Type B pancreatic cell (in vitro differentiated cells): ENCODE measurements at places on chromosomes 4 and X. TPM values are rescaled to one million over a fixed set of nuclear protein-coding genes. Genes with fewer than 3 reads are reported as not detected.

The VGLL1 gene
- 22.6 and 78.4 TPM in 2 replicates for total RNA-seq

DNA sequence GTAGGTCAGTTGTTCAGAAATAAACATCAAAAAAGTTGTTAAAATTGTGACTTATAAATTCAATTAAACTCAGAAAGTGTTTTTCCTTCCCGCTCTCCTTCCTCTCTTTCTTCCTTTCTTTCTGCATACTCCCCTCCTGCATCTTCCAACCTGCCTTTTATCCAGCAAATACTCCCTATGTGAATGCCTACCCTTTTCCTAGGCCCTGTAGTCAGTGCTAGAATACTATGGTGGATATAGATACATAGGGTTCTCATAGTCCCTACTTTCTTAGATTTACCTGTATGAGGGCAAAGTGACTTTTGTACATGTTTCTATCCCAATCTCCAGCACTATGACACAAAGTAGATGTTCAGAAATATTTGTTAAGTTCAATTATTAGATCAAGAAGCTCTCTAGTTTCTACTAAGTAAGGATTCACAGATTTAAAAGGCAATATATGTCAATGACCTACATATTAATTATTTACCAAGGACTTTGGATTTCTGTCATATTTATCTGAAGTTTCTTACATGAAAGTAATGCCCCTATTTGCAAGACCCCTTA lies 732 bp downstream of the SULT1E1 start:
- no peak for DNase-seq

DNA sequence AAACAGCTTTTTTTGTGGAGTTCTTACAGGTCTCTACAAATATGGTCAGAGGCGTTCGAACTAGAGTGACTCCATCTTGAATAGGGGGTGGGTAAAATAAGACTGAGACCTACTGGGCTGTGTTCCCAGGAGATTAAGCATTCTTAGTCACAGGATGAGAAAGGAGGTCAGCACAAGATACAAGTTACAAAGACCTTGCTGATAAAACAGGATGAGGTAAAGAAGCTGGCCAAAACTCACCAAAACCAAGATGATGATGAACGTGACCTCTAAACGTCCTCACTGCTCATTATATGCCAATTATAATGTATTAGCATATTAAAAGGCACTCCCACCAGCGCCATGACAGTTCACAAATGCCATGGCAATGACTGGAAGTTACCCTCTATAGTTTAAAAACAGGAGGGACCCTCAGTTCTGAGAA lies 42.8 kb upstream of the SPP1 start:
- DNase-seq, result no peak

The TRMT10A gene
- 7.4 and 10.1 TPM in 2 replicates for total RNA-seq

DNA sequence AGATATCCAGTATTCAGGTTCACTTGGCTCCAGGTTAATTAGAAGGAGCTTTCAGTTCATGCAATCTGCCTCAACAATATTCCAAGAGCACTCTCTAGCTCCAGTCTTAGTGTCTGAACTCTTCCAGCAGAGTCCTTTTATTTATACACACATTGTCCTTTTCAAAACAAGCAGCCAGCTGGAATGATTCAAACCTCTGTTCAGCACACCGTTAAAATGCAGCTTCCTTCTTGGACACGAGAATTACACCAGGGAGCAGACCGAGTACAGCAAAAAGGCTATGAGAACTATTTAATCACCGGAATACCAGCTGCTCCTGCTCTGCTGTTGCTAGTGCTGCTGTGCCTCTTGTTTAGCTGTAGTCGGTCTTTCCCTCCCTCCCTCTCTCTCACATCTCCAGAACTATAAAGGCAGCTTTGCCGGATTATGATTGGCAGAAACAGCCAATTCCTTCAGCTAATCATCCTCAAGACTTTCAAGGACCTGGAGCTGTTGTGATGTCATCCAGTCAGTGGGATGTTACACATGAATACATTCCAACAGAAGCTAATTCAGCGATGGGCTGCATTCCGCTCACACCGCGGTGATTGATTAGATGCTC lies at the start of gene NDST4:
NDST4 (minus strand) TSS at position 115 of the 601 bp plus-strand sequence. CDS start 36,584 bp downstream, outside the sequence.
- DNase-seq, result no peak

GRCh38 chr4:7872264-7872771 lies 67.3 kb downstream of the AFAP1 start:
- no peak for DNase-seq

The SPANXD gene
- not detected in 2 replicates for total RNA-seq

The GUCY1B1 gene
- total RNA-seq, result 3.6 and 6.6 TPM in 2 replicates

DNA sequence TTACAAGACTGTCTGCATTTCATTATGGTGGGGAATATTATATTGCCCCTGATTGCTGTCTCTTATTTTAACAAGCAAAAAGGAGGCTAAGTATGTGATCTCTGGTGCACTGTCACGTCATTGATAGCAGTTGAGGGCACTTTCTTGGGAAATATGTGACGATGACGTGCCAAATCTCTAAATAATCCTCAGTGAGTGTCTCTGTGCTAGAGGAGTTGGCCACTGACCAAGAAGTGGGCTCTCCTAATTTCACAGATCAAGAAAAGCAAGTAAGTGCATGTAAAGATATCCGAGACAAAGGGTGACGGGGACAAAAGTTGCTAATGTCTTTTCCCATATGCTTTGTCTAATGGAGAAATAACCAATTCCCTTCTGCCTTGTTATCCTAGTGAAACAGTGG lies 487.4 kb upstream of the TENM3 start:
- no peak for DNase-seq

GRCh38 chr4:151781026-151781425 lies 20.2 kb upstream of the GATB start:
- no peak for DNase-seq

- no peak for DNase-seq
Observed at GRCh38 chr4:181799561-181800069, 443.6 kb upstream of the TENM3 start.

DNA sequence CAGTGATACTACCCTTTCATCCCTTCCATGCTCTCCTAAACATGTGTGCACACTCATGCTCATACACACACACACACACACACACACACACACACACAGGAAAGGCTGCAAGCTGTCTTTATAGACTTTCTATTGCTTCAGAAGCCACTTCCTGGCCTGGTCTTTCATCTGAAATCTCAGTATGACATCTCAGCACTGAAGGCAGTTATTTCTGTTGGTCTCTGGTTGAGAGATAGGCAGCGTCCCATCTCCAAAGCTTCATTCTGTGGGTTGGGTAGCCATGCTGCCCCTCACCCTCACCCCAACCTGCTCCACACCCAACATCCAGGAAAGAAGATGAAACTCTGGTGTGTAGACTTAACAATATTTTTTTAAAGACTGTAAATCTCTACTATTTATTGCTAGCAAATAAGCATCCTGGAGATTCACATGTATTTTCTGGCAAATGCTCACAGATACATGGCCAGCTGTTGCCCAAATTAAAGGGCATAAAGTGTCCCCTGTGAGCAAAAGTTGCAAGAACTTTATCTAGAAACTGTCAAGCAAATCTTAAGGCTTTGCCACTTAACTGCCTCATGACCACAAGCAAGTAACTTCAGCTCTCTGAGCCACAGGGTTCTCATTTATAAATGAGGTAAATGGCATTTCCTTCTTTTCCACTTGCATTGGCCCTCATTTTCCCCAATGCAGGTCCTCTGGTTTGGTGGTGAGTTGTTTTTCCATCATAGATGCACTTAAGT lies 189.8 kb upstream of the AFF2 start:
- no peak for DNase-seq

GRCh38 chr4:185341377-185341776 lies 54.3 kb downstream of the LRP2BP start:
- DNase-seq, result no peak
